Natural killer cell (primary cell): ENCODE measurements at places on chromosomes 7 and 10. TPM values are rescaled to one million over a fixed set of nuclear protein-coding genes. Genes with fewer than 3 reads are reported as not detected.

Gene CDHR3
- 10.2 TPM for total RNA-seq

Gene PTCD1
- 6.6 TPM for total RNA-seq

Gene NSUN6
- total RNA-seq = 25.7 TPM

Gene KCND2
- not detected for total RNA-seq

Gene HEPACAM2
- total RNA-seq = not detected

Gene ACHE
- 0.84 TPM for total RNA-seq

Gene PNLIPRP3
- not detected for total RNA-seq

DNA sequence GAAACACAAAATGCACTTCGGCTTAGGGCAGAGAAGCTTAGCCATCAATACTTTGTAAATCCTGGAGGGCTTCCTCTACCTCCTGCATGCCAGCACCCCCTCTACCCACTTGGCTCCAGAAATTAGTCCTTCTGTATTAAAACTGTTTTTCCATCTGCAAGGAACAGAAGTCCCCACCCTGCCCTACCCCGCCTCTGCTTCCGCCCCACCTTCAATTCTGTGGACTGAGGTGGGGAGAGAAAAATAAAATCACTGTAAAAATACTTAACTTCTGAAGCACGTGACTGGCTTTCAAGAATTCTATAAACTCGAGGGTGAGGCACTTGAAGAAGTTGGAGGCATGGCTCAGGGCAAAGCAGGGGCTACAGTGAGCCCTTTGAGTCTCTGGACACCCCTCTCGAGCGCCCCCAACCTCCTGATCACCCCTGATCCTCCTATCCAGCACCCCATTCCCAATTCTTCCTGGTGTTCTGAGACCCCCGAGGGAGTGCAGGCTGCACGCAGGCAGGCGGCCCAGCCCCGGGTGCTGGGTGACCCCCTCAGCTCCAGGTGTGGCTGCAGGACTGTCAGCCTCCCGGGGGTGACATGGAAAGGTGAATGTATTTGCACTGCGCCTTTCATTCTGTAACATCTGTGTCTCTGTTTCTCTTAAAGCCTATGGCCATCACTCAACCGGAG lies 7.3 kb upstream of the KIAA1217 start:
- no peaks in the 10 kb centered on the region for H3K27me3 ChIP-seq
- H3K27ac ChIP-seq = no peak overlapping the region
- H3K4me1 ChIP-seq = no peaks in the 10 kb centered on the region
- DNase-seq = no peak
- no peaks in the 10 kb centered on the region for H3K36me3 ChIP-seq
- H3K4me3 ChIP-seq = no peak overlapping the region

- peak overlapping the region; percentile 93 for H3K4me3 ChIP-seq
- peaks cover 32% of the 10 kb centered on the region for H3K36me3 ChIP-seq
- peak; percentile 62 for DNase-seq
- no peaks in the 10 kb centered on the region for H3K27me3 ChIP-seq
- H3K4me1 ChIP-seq = peaks cover 66% of the 10 kb centered on the region
Observed at GRCh38 chr7:142798451-142799436, 28.0 kb downstream of the PRSS2 start.

DNA sequence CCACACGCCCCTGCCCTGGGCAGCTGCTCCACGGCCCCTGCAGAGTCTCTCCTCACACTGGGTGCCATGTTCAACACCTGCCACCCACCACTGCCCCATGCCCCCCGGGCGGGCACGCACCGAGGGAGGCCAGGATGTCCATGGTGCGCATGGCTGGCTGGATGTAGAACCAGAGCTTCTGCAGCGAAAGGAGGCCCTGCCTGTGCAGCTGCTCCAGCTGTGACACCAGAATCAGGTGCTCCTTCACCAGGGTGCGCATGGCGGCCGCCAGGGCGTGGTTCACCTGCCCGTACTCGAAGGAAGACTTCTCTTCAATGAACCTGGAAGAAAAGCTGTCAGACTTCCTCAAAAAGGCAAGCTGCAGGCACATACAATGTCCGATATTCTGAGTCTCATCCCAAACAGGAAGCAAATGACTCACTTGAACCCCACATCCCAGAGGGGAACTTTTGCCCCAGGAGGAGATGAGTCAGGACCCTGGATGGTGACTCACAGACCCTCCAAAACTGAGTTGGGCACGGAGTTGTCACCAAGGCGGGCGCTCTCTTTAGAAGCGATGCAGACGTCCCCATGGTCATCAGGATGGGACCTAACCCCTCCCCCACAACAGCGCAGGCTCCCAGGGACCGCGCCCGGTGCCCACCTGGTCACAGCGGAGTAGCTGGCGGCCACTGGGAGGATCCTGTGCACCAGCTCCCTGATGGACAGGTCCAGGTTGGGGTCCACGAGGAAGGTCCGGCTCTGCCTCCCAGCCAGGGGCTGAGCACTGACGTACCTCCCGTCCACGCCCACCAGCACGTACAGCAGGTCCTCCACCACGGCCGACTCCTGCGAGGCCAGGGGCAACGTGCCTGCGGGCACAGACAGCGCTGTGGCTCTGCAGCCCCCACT lies 15.5 kb downstream of the TUBGCP2 start:
- no peaks in the 10 kb centered on the region for H3K27me3 ChIP-seq
- peaks cover 78% of the 10 kb centered on the region for H3K36me3 ChIP-seq

- no peaks in the 10 kb centered on the region for H3K27me3 ChIP-seq
- no peaks in the 10 kb centered on the region for H3K4me1 ChIP-seq
- H3K27ac ChIP-seq = no peak overlapping the region
- DNase-seq = no peak
- no peaks in the 10 kb centered on the region for H3K36me3 ChIP-seq
- no peak overlapping the region for H3K4me3 ChIP-seq
Observed at GRCh38 chr10:122617476-122618270, 57.1 kb downstream of the DMBT1 start.

GRCh38 chr7:90347759-90348158 lies 1.2 kb downstream of the GTPBP10 start:
- no peak overlapping the region for H3K4me3 ChIP-seq
- H3K27ac ChIP-seq = no peak overlapping the region
- no peaks in the 10 kb centered on the region for H3K27me3 ChIP-seq
- no peak for DNase-seq
- peaks cover 11% of the 10 kb centered on the region for H3K4me1 ChIP-seq
- peaks cover 1% of the 10 kb centered on the region for H3K36me3 ChIP-seq

- peaks cover 2% of the 10 kb centered on the region for H3K36me3 ChIP-seq
- no peak overlapping the region for H3K27ac ChIP-seq
- DNase-seq = no peak
- H3K4me1 ChIP-seq = no peaks in the 10 kb centered on the region
- H3K4me3 ChIP-seq = no peak overlapping the region
- no peaks in the 10 kb centered on the region for H3K27me3 ChIP-seq
Observed at GRCh38 chr10:29545122-29545521, 89.6 kb downstream of the SVIL start.

GRCh38 chr10:16612115-16612980 lies 90.7 kb upstream of the C1QL3 start:
- H3K4me1 ChIP-seq = no peaks in the 10 kb centered on the region
- H3K36me3 ChIP-seq = no peaks in the 10 kb centered on the region
- no peak overlapping the region for H3K27ac ChIP-seq
- no peaks in the 10 kb centered on the region for H3K27me3 ChIP-seq
- H3K4me3 ChIP-seq = no peak overlapping the region

GRCh38 chr10:125633517-125633999 lies 49.4 kb downstream of the TEX36 start:
- no peaks in the 10 kb centered on the region for H3K4me1 ChIP-seq
- H3K36me3 ChIP-seq = no peaks in the 10 kb centered on the region
- H3K4me3 ChIP-seq = no peak overlapping the region
- no peak overlapping the region for H3K27ac ChIP-seq

DNA sequence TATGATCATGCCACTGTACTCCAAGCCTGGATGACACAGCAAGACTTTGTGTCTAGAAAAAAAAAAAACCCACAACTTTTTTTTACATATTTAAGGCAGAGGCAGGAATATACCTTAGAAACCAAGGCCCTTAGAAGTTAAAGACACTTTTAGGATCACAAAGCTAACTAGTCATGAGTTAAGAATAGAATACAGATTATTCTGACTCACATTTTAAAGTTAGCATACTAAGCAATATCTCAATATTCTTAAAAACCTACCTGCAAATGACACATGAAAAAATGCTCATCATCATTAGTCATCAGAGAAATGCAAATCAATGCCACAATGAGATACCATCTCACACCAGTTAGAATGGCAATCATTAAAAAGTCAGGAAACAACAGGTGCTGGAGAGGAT lies 177.7 kb downstream of the CHCHD3 start:
- no peaks in the 10 kb centered on the region for H3K4me1 ChIP-seq
- H3K36me3 ChIP-seq = no peaks in the 10 kb centered on the region
- H3K27ac ChIP-seq = no peak overlapping the region
- DNase-seq = no peak

GRCh38 chr7:46153583-46153950 lies 232.5 kb upstream of the IGFBP3 start:
- no peak overlapping the region for H3K4me3 ChIP-seq
- no peaks in the 10 kb centered on the region for H3K4me1 ChIP-seq
- H3K36me3 ChIP-seq = no peaks in the 10 kb centered on the region
- no peak for DNase-seq
- H3K27me3 ChIP-seq = no peaks in the 10 kb centered on the region

- DNase-seq = no peak
- H3K4me1 ChIP-seq = no peaks in the 10 kb centered on the region
- H3K36me3 ChIP-seq = no peaks in the 10 kb centered on the region
- no peaks in the 10 kb centered on the region for H3K27me3 ChIP-seq
- no peak overlapping the region for H3K27ac ChIP-seq
Observed at GRCh38 chr10:63889803-63890202, 368.6 kb downstream of the REEP3 start.

DNA sequence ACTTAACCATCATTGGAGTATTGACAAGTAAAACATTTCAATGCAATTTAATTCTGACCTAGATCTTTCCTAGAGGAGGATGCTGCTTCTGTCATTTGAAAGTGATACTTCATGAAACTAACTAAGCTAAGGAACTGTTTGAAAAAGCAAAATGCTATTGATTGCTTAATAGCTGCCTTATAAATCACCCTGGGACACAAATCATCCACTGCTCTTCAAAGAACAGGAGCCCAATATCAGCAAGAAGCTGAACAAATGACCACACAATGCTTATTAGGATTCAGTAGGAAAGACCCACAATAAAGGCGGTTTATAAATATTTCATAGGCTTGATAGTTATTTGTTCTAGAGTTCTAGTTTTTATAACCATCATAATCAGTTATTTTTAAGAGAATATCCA lies 216.3 kb downstream of the TEX36 start:
- no peaks in the 10 kb centered on the region for H3K36me3 ChIP-seq
- H3K4me3 ChIP-seq = no peak overlapping the region
- no peak for DNase-seq
- no peak overlapping the region for H3K27ac ChIP-seq

- H3K27ac ChIP-seq = no peak overlapping the region
- no peaks in the 10 kb centered on the region for H3K27me3 ChIP-seq
- no peaks in the 10 kb centered on the region for H3K4me1 ChIP-seq
- no peaks in the 10 kb centered on the region for H3K36me3 ChIP-seq
- H3K4me3 ChIP-seq = no peak overlapping the region
- DNase-seq = no peak
Observed at GRCh38 chr10:3625959-3626751, 158.9 kb downstream of the KLF6 start.

DNA sequence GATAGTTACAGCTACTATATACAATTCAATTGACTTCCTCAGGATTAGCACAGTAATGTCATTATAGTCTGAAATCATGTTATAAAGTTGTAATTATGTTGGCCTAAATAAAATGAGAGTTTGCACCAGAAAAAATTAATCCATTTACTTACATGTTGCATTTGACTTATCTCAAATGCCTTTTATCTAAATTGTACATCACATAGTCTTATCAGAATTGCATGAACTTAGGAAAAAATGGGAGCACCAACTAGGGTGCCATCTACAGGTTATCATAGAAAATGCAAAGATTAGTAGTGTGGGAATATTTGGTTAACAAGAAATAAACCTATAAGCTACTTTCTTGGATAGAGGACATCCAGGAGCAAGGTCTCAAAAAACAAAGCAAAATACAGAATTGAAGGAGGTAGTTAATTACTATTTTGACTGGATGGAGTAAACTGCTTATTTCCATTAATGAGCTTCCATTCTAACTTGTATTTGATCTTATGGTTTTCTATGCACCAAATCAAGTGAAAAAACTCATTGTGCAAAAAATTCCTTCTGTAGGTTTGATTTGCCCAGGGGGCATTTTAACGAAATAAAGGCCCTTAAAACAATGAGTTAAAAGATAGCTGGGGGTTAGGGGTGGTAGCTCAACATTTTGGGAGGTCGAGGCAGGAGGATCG lies 60.0 kb upstream of the ORC5 start:
- H3K4me3 ChIP-seq = no peak overlapping the region
- peaks cover 3% of the 10 kb centered on the region for H3K27me3 ChIP-seq
- no peaks in the 10 kb centered on the region for H3K4me1 ChIP-seq
- no peaks in the 10 kb centered on the region for H3K36me3 ChIP-seq
- DNase-seq = no peak

- DNase-seq = no peak
- H3K27ac ChIP-seq = no peak overlapping the region
- H3K36me3 ChIP-seq = no peaks in the 10 kb centered on the region
- H3K4me3 ChIP-seq = no peak overlapping the region
Observed at GRCh38 chr10:52895059-52895458, 122.5 kb upstream of the MBL2 start.

DNA sequence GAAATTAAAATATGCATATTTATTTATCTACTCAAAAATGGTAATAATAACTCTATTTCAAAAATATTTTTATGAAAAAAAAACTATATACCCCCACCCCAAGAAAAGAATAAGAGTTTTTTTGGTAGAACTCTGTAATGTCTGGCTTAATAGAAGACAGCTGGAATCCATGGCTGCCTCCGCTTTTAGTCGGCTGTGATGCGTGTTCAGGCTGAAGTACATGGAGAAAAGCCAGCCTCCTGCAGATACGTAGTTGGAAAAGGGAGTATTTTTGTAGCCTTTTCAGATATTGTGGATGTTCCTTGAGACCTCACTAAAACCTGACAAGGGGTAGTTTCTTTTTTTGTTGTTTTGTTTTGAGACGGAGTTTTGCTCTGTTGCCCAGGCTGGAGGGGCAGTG lies 10.0 kb downstream of the FOXK1 start:
- H3K4me1 ChIP-seq = peaks cover 15% of the 10 kb centered on the region
- no peak overlapping the region for H3K27ac ChIP-seq
- DNase-seq = no peak
- H3K4me3 ChIP-seq = no peak overlapping the region
- no peaks in the 10 kb centered on the region for H3K27me3 ChIP-seq
- no peaks in the 10 kb centered on the region for H3K36me3 ChIP-seq
